ENCODE measurements at places on chromosomes 3 and 15.

- DNase-seq: no peak
Observed at GRCh38 chr3:120114981-120115380, 20.7 kb upstream of the GSK3B start.

DNA sequence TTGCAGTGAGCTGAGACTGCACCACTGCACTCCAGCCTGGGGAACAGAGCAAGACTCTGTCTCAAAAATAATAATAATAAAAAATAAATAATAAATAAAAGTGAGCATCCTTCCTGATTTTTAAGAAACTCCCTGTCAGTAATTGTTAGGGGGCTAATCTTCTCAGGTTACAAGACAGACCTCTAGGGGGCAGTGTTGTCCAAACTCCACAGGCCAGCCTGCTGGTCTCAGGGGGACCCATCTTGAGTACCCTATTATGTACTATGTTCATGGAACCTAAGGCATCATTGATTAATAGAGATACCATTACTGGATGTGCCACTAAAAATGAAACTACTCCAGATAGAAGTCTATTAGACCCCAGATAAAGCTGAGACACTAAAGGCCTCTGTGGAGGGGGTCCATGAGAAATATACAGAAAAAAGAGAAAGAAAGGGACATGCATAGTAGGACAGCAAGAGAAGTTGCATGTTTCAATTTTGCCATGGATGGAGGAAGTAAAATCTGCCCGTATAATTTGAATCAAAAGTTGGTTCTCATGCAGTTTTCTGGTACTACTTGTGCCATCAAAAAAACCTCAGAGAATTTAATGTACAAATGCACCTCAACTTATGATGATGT is 85.5 kb upstream of the CDV3 start:
- no peak for DNase-seq

GRCh38 chr3:193894121-193894863 is 241.7 kb upstream of the HES1 start:
- no peak for DNase-seq

GRCh38 chr3:123130079-123130750 is 63.4 kb downstream of the PDIA5 start:
- no peak for DNase-seq

DNA sequence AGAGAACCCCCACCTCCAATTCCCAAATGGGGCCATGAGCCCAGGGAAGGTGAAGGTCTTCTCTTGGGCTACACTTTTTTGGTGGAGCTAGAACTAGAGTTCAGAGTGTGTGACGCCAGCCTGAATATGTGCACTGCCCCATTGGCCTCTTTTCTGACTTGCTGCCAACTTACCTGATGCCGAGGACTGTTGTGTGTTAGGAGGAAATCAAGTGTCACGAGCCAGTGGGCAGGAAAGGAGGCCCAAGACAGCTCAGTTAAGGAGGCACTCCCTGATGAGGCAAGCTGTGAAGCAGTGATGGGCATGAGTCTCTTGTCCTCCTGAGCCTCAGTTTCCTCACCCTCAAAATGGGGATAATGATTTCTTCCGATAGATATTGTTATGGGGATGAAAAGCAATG is 107.8 kb downstream of the ANP32A start:
- no peak for DNase-seq

DNA sequence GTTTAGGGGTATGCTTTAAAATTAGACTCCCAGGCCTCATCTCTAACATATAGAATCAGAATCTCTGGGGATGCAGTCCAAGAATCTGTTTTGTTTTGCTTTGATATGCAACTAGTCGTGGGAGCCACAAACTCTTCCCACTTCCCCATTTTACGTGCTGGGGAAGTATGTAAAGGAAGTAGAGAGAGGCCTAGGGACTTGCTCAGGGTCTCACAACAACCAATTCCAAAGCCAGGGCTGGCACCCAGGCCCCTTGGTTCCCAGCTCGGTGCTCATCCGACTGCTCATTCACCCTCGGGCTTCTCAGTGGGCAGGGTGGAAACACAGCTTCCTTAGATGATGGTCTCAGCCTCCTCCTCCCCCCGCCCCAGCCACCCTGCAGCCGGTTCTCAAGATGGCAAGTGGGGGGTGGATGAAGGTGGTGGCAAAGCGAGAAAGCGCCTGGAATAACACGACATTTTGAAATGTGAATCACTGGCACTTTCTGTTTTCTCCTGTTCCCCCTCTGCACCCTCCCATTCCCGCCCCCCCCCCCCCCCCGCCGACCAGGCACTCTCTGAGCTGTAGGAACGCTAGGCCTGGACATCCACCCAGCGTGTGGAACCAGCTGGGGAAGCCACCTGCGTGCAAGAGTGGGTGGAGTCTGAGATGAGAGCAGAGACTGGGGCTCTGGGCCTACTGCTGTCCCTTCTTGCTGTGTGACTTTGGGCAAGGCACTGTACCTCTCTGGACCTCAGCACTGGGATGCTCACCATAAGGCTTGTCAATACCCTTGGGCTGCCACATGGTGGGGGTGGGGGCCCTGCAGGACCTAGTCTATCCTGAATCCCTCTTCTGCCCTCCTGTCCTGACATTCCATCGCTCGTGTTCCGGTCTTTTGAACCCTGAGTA is 214.5 kb downstream of the RPLP1 start:
- DNase-seq: no peak

DNA sequence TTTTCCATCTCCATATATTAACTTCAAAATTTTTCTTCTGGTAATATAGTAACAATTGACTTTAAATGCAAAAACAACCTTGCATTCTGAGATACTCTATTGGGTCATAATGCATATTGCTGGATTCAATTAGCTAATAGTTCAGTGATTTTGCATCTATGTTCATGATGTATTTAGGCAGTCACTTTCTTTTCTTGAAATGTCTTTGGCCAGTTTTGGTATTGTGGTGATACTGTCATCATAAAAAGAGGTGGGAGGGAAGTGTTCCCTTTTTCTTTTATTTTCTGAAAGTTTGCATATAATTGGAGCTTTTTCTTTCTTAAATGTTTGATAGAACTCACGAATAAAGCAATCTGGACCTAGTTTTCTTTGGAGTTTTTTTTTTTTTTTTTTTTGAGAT is 67.4 kb upstream of the ZNF148 start:
- no peak for DNase-seq

DNA sequence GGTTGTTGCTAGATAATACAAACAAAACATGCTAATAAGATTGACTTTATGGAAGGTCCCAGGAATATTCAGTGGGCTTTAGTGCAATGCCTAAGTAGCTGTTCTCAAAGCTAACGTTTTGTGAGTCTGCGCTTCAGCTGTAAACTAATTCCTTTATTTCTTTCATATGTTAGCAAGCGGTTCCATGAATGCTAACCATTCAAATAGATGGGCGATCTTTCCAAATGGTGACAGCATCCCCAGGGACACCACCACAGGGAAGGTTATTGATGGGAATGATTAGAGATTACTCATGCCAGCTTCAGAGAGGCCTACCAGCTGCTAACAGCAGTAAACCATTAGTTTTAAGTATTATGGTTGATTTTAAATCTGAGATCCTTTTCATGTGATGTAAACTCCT is 405.7 kb upstream of the MCTP2 start:
- DNase-seq: no peak

GRCh38 chr3:71694358-71694999 is 30.7 kb downstream of the EIF4E3 start:
- DNase-seq: no peak

GRCh38 chr3:23325466-23326065 is 122.4 kb downstream of the UBE2E2 start:
- no peak for DNase-seq

GRCh38 chr3:70298385-70298784 is 14.1 kb downstream of the MDFIC2 start:
- DNase-seq: no peak

DNA sequence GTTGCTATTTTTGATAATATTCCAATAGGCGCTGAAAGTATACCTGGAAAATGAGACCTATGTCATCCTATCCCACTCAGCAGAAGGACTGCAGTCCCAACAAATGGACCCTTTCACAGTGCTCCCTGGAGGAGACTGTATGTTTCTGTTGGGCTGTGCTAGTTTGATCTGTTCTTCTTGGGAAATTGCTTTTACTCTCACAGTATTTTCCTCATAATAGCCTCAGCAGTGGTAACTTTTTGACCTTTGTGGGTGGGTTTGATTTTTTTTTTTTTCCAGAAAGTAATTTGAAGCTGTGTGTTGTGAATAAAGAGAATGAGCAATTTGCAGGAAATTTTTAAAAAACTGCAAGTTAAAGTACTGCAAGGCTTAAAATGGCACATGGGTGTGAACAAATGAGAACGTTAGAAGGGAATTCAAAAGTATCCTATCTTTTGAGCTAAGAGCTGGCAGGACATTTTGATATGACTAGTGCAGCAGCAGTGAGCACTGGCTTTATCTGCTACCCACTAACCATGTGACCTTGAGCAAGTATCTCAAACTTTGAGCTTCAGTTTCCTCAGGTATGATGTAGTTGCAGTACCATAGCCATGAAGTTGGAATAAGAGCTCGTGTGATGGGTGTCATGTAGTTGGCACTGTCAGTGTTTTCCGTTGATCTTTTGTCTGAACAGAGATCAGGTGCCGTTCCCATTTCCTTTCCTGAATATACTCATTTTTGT is 118.4 kb downstream of the ATG7 start:
- no peak for DNase-seq

DNA sequence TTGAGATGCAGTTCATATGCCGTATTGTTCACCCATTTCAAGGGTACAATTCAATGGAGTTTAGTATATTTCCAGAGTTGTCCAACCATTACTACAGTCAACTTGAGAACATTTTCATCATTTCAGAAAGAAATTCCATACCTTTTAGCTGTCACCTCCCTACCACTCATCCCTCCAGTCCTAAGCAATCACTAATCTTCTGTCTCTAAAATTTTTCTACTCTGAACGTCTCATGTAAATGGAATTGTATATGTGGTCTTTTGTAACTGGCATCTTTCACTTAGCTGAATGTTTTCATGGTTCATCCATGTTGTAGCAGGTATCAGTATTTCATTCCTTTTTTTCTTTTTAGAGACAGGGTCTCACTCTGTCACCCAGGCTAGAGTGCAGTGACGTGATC is 51.1 kb downstream of the CMTM7 start:
- no peak for DNase-seq

DNA sequence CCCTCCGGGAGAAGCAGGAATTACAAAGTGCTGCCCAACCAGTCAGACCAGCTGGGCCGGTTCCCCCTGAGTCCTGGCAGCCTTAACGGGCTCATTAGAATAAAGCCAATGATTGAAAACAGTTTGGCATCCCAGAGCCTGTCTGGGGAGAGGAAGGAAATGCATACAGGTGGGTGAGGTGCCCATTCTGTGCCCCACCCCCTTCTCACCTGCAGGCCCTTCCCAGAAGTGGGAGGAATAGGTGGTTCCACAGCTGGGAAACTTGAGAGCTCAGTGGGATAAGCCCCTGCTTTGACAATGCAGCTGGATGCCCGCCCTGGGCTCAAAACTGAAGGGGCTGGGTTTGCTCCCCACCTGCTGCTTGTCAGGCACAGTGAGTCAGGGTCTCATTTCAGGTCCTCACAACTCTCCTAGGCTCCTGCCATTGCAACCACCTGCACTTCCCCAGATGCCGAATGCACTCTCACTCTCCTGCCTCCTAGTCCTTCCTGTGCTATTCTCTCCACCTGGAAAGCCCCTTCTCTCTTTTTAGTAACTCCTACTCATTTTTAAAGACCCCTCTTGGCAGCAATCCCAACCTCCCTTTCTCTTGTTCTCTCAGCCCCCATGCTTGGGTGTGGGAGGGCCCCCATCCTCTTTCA is 5.5 kb upstream of the BUB1B start:
- DNase-seq: no peak

- no peak for DNase-seq
Observed at GRCh38 chr3:10683106-10683505, 132.9 kb upstream of the SLC6A11 start.
